ENCODE measurements at places on chromosomes 5 and 9.

GRCh38 chr9:83637389-83637788 is 14.4 kb downstream of the IDNK start:
- no peak for DNase-seq

DNA sequence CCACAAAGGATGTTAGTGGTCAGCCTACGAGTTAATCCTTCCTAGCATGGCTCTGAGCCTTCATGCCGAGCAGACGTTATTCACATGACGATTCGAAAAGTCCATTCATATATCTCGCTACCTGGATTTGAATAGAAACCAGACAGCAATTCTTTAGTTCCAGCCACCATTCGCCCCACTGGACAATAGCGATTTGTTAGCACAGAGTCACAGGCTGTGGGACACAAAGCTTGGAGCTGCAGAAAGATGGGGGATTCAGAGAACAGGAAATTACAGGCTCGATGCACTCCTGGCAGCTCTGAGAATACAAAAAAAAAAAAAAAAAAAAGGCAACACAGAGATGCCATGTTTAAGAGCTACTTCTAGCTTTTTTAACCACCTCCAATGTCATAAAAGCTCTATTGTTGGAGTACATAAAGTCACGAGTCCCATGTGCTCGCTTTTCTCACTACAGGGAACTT is 110.7 kb downstream of the NR6A1 start:
- DNase-seq = no peak

GRCh38 chr9:131578731-131579504 is 33.6 kb downstream of the PRRT1B start:
- peak; percentile 79 for DNase-seq

GRCh38 chr9:127225801-127226625 is 38.6 kb upstream of the GARNL3 start:
- DNase-seq = no peak

- no peak for DNase-seq
These were observed 7.0 kb downstream of the TIGD6 start for GRCh38 chr5:149993471-149993870.

GRCh38 chr9:79046401-79046800 is 525.4 kb upstream of the TLE4 start:
- no peak for DNase-seq

Data from posterior vena cava (tissue), 2 donors.